ENCODE measurements at places on chromosomes 6 and 20.

GRCh38 chr6:3124667-3125066 lies 6.2 kb downstream of the BPHL start:
- no peak for DNase-seq

DNA sequence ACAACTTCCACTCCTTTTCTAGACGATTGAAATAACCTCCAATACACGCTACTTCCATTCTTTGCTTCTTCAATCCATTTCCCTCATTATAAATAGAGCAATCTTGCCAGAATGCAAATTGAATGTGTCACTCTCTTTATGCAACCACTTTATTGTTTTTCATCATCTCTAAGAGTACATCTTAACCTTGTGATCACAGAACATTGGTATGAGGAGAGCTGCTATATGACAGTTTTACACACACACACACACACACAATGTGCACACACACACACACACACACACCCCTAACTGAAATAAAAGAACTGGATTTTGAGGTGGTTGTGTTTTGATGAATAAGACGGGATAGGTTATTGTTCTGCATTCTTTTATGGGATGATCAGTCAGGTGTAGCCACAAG lies 187.0 kb downstream of the HDGFL1 start:
- no peak for DNase-seq

- DNase-seq: no peak
Measured at GRCh38 chr6:139841794-139842215, 467.4 kb upstream of the CITED2 start.

DNA sequence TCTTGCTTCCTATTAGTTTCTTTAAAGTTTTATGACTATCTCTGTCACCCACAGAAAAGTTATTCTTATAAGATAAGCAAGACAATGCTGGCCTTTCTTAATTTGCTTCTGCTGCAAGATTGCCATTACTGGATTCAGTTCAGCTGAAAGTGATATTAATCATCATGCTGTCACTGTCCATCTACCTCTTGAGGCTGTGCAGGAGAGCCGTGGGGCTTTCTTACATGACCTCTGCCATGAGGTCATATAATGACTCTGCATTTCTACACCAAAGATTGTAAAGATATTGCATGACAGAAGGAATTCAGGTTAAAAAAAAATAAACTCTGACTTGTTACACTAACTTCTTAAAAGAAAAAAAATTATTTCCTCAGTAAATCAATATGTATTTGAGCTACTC lies 106.9 kb downstream of the TRDN start:
- no peak for DNase-seq

- DNase-seq: no peak
Measured at GRCh38 chr6:52552278-52552643, 24.6 kb downstream of the TRAM2 start.

- no peak for DNase-seq
Measured at GRCh38 chr6:9711365-9711764, 703.5 kb downstream of the TFAP2A start.

DNA sequence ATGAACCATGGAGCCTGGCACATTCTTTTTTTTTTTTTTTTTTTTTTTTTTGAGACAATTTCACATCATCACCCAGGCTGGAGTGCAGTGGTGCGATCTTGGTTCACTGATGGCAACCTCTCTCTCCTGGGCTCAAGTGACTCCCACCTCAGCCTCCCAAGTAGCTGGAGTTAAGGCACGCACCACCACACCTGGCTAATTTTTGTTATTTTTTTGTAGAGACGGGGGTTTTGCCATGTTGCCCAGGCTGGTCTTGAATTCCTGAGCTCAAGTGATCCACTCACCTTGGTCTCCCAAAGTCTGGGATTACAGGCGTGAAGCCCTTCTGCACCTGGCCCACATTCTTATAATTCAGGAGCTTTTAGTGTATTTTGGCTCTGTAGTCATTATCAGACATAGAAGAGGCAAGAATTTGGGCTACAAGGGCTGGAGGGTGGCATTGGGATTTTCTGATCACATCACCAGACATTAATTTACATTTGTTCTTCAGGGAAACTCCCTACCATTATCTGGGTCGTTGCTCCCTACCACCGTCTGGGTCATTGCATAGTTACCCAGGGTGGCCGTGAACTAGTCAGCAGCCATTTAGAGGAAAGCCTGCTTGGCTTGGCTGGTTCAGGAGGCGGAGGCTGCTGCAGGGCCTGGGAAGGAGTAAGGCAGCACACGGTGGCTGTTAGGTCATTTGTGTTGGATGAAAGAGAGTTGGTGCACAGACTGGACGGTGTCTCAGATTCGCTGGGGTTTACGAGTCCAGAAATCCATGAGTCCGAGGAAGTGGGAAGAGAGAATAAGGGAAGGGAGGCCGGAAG lies 17.6 kb downstream of the ARID1B start:
- DNase-seq: no peak

GRCh38 chr6:107786709-107787588 lies 37.2 kb downstream of the SCML4 start:
- no peak for DNase-seq
